ENCODE measurements at places on chromosomes 3 and 15.

- no peak for DNase-seq
Observed at GRCh38 chr15:32843219-32843815, 125.5 kb downstream of the GREM1 start.

GRCh38 chr15:100648951-100649350 is 46.6 kb downstream of the ASB7 start:
- DNase-seq: no peak

GRCh38 chr15:60426870-60427508 is 29.2 kb upstream of the ANXA2 start:
- no peak for DNase-seq

DNA sequence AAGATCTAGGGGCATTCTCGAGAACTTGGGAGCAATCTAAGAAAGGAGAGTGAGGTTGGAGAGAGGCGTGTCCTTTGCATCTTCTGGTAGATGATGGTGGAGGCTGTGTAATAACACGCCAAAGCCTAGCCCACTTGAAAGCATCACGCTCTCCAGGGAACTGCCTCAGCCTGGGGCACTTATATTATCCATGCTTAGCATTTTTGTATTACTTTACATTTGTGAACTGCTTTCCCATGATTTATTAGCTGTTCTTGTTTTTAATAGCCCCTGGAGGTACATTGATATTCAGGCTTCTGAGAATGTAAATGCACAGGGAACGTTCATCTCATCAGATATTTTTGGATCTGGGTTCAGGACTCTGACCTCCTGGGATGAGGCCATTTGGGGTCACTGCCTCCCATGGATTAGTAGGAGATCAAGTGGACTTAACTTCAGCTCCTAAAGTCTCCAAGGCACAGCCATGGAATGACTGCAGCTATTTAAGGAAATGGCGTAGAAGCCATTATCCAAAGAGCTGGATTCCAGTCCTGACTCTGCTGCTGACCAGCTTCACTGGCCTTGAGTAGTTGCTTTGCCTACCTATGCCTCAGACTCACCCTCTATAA is 124.9 kb downstream of the LPP start:
- DNase-seq: no peak

DNA sequence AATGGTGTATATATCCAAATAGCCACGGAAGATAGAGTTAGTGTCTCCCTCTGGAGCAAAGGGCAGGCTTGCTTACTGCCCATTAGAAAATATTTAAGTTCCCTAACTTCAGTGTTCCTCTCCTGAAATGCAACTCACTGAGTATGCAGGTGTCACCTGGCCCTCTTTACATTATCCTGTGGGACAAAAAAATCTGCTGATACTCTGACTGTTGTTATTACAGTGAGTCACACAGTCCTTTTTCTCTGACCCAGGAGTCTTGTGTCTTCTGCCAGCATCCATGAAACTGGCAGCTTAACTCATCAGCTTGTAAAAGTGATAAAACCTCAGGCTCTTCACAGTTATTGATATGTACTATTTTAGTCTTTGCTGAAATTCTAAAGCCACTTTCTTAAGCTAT is 42.2 kb upstream of the RASGRF1 start:
- no peak for DNase-seq

- DNase-seq: no peak
Observed at GRCh38 chr3:151281671-151282324, 3.5 kb upstream of the P2RY14 start.

- peak; percentile 24 for DNase-seq
Observed at GRCh38 chr3:160697637-160698380, 20.8 kb downstream of the ARL14 start.

DNA sequence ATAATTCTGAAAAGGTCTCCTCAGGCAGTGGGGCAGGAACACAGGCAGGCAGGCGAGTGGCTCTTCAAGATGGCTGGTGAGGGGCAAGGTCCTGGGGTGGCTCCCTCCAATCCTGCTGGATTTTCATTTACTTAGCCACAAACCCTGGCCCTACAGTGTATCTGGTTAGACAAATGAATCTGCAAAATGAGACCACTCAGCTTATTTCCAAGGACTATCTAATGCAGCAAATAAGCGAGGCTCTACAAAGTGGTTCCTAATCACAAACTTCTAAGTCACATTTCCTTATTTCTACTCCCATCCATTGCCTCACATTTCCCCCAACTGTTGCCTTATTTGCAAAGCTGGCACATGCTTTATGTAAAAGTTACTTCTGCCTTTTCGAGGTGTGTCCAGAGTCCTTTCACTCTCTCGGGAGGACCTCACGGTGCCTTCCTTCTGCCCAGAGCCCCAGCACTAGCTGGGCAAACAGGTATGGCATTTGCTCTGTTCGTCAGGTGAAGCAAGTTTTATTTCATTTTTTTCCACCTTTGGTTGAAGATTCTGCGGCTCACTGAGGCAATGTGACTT is 40.5 kb downstream of the CCDC12 start:
- no peak for DNase-seq

GRCh38 chr15:47736143-47736786 is 19.0 kb downstream of the SEMA6D start:
- no peak for DNase-seq

- no peak for DNase-seq
Observed at GRCh38 chr3:108951820-108952501, 1.7 kb downstream of the GUCA1C start.

DNA sequence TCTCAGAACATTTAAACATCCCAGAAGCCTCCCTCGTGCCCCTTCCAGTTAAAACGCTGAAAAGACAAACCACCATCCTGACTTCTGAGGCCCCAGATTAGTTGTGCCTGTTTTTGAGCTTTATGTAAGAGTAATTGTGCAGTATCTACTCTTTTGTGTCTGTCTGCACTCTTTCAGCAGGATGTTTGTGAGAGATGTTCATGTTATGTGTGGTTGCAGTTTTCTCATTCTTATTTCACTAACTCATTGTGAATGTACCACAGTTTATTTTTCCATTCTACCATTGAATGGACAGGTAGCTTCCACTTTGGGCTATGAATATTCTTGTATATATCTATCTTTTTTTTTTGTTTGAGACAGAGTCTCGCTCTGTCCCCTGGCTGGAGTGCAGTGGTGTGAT is 40.3 kb downstream of the MINAR1 start:
- no peak for DNase-seq

DNA sequence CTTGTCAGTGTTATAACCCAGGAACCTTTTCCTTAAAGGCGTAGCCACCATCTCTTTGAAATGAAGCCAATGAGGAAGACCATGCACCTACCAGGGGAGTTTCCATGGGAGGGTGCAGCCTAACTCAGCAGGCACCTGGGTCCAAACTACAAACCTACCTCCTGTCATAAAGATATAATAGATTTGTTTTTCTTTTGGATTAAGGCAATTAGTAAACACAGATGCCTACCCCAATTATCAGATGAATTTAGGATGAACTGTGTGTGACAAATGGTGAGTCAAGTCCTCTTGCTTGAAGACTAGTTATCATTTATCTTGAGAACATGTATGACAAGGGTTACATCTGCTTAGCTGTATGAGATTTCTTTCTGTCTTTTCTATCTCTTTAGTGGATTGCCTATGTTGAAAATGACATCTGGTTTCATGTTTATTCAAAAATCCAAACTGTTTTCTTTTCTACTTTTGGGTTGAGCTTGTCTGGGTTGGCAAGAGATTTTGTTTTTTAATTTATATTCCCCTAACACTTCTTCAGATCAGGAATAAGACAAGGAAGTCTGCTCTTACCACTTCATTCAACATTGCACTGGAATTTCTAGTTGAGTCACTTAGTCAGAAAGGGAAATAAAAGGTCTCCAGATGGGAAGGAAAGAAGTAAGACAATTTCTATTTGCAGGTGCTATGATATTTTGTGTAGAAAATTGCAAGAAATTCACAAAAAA is 149.9 kb downstream of the NEK10 start:
- DNase-seq: no peak

- no peak for DNase-seq
Observed at GRCh38 chr15:48176112-48176511, 2.0 kb downstream of the MYEF2 start.

GRCh38 chr15:35455201-35455600 is 90.8 kb downstream of the DPH6 start:
- no peak for DNase-seq

GRCh38 chr15:71532994-71533393 is 277.4 kb upstream of the NR2E3 start:
- peak; percentile 28 for DNase-seq

DNA sequence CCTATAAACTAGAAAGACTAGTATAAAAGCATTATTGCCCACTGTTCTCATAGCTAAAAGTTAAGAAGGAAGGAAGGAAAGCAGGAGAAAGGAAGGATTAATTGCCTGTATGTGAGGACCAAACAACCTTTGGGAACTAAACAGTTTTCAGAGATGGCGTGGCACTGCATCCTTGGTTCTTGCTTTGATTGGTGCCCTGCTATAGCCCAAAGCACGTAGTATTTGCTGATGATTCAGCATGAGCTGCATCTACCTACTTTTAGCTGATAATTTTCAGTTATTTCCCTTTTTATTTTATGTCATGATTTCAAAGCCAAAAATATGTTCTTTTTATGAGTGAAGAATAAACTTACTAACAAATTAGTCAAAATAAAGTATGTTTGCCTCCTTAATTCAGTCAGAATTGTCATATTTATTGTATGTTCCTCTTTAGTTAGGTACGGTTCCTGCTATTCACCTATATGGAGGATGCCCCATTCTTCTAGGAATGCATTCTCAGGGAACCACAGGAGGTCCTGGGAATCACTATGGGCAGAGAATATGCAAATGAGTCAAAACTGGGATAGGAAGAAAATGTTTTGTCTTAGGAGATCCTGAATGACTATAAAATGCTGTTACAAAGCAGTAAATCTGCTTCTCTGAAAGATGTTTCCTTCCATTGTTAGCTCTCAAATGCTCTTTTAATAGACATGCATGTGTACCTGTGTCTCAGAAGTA is 65.4 kb upstream of the THSD4 start:
- DNase-seq: no peak

GRCh38 chr3:112640276-112640929 is 540 bp downstream of the CCDC80 start:
- no peak for DNase-seq

- peak; percentile 10 for DNase-seq
Observed at GRCh38 chr15:69297642-69298353, 914 bp upstream of the PAQR5 start.

GRCh38 chr3:177197727-177198460 is 612 bp upstream of the TBL1XR1 start:
- DNase-seq: peak; percentile 82

DNA sequence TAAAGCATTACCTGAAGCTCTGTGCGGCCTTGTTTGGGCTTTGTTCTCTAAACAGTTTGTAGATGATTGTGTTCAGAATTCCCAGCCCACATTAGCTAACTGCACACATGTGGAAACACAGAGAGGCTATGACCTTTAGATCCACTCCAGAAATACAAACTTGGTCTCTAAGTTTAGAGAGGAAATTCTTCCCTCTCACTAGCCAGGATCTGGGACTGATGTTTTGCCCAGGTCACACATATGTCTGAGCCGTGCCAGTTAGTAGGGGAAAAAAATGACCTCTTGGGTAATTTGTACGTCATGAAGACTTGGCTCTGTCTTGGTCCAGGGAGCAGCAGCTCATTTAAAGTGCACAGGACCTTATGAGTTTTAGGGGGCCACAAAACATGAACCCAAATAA is 223.1 kb downstream of the RBMS3 start:
- no peak for DNase-seq

DNA sequence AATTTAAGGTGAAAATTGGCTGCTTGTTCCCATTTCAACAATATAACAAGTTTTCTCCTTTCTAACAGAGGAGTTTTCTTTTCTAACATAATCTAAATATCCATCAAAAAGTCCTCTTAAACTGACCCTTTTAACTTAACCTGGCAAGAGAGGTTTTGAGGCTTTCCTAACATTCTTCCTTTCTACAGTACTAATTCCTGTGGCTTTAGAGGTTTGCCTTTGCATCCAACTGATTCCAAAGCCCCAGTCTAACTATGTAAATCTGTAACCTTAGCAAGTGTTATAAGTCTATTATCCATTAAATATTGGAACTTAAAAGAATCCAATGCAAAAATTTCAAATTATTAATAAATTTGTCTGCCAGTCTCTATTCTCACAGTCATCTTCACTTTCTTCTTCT is 134.1 kb downstream of the ISL2 start:
- no peak for DNase-seq

- no peak for DNase-seq
Observed at GRCh38 chr3:66348704-66349103, 127.9 kb downstream of the SLC25A26 start.

GRCh38 chr3:31960793-31961431 is 20.1 kb downstream of the OSBPL10 start:
- no peak for DNase-seq

DNA sequence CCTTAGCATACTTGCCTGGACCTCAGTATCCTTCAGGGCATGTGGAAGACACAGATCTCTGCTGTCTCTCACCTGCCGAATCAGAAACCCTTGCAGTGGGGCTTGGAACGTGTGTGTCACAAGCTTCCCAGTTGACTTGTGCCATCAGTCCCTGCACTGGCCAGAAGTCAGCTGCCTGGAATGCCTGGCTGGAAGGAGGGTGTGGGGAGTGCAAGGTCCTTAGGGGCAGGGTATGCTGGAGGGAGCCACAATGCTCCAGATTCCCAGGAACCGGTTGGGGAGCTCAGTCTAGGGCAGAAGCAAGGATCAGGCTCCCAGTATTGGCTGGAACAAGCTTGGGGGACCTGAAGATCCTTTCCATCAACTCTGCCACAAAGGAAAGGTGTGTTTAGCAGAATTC is 27.1 kb downstream of the SPSB4 start:
- no peak for DNase-seq

- DNase-seq: no peak
Observed at GRCh38 chr15:25733856-25734679, 129.1 kb downstream of the ATP10A start.

DNA sequence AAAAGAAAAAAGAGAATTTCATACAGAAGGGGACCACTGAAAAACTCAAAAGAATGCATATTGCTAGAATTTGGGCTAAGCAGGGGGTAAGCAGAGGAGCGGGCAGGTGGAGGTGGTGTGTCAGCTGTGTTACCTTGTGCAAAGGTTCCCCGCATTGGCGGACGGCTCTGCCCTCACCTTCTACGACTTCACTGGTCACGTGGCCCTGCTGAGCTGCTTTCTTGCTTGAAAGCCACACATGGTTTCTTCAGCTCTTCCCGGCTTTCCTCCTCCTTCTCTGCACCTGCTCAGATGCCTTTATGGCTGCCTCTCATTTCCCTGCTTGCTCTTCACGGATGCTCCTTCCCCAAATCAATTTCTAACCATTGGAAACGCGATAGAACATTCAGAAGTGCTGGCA is 30.5 kb downstream of the FAH start:
- no peak for DNase-seq

GRCh38 chr3:161393310-161393709 is 22.0 kb upstream of the SPTSSB start:
- no peak for DNase-seq

DNA sequence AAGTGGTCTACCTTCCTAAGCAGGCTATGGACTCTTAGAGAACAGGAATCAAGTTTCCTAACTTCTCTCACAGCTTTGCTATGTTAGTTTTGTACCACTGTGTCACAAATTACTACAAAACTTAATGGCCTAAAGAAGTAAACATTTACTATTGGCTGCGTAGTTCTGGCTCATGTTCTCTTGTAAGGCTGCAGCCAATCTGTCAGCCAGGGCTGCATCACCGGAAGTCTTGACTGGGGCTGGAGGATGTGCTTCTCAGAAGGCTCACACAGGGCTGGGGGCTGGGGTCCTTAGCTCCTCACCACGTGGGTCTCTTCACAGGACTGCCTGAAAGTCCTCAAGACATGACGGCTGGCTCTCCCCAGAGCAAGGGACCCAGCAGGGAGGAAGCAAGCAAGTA is 15.5 kb downstream of the STIMATE start:
- DNase-seq: no peak

All from GM12865 (cell line).